ENCODE measurements at places on chromosomes 3 and 15. TPM values are rescaled to one million over a fixed set of nuclear protein-coding genes. Genes with fewer than 3 reads are reported as not detected.

CD200R1 gene
- not detected for total RNA-seq

FAM162A gene
- total RNA-seq = 25.8 TPM

TMA7 gene
- 221 TPM for total RNA-seq

STRIT1 gene
- total RNA-seq = not detected

ADAMTSL3 gene
- 0.05 TPM for total RNA-seq

DPPA2 gene
- not detected for total RNA-seq

IL17RD gene
- total RNA-seq = 0.73 TPM

TM4SF4 gene
- total RNA-seq = 0.47 TPM

- DNase-seq = no peak
Observed at GRCh38 chr15:78069052-78069414, 8.5 kb downstream of the TBC1D2B start.

DNA sequence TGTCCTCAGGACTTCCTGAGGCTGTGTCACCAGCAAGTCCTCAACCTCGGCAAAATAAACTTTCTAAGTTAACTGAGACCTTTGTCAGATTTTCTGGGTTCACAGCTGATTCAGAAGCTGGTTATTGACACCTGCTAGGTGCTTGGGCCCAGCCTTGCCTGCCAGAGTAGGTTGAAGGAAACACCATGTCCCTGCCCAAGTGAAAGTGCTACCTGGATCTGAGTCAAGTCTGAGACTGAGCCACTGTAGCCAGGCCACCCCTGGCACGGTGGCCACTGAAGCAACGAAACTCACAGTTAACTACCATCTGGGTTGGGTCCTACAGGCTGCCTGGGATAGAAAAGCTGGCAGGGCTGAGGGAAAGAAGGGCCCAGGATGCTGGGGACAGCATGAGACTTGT is 8.2 kb downstream of the HYAL2 start:
- DNase-seq = no peak

DNA sequence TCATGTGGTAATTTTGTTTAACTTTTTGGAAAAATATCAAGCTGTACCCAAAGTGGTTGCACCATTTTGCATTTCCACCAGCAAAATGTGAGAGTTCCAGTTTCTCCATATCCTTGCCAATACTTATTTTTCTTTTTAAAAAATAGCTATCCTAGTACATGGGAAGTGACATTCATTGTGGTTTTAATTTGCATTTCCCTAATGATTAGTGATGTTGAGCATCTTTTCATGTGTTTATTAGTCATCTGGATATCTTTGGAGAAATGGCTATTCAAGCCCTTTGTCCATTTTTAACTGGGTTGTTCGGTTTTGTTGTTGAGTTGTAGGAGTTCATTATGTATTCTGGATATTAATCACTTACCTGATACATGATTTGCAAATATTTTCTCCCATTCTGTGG is 19.5 kb upstream of the TRANK1 start:
- DNase-seq = no peak

DNA sequence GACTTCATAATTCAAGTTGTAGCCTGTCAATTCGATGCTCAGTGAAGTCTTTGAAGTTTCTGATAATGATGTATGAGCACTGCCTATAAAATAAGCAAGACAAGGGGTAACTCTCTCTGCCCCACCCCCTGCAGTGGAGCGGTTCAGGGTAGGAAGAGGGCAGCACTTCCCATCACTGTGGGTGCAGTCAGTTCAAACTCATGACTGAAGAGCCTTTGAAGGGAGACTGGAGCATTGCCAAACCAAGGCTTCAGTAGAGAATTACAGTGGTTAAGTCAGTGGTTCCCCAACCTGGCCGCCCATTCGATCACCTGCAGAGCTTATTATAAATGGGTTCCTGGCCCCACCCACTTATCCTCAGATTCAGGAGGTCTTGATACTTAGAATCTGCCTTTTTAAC is 190.6 kb downstream of the SHQ1 start:
- DNase-seq = peak; percentile 62

GRCh38 chr3:63807961-63808565 is 11.0 kb upstream of the C3orf49 start:
- no peak for DNase-seq

DNA sequence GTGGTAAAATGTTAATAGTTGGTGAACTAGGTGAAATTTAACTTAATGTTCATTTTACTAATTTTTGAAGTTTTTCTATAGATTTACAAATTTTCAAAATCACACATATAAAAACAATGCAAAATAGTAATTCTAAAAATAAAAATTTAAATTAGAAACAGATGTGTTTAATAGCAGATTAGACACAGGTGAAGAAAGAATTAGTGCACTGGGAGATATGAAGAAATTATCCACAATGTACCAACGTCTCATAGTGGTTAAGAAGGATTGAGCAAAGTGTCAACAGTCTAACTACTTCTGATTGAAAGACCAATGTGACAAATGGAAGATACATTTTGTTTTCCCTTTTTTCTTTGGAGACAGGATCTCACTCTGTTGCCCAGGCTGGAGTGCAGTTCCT is 26.5 kb downstream of the SPG11 start:
- DNase-seq = no peak

GRCh38 chr3:127423856-127424765 is 136.3 kb upstream of the PRR20G start:
- DNase-seq = no peak

DNA sequence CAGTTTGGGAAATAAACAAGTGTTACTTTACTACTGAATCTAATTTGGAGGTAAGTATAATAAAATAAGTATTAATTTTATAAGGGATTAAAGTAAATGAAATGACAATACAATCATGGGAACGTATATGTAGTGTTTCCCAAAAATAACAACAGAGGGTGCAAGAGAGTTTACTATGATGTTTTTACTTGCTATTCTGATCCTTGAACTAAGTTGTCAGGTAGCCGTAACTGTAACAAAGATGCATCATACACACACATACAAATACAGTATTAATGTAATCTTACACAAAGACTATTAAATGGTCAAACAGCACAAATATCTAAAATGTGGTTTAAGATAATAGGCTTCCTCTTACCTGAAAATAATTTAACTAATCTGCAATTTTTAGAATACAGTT is 311.4 kb downstream of the TBC1D5 start:
- DNase-seq = peak; percentile 36

GRCh38 chr15:26773917-26774316 is 1.1 kb upstream of the GABRB3 start:
- DNase-seq = no peak

- no peak for DNase-seq
Observed at GRCh38 chr15:25088261-25088790, 133.5 kb downstream of the SNRPN start.

DNA sequence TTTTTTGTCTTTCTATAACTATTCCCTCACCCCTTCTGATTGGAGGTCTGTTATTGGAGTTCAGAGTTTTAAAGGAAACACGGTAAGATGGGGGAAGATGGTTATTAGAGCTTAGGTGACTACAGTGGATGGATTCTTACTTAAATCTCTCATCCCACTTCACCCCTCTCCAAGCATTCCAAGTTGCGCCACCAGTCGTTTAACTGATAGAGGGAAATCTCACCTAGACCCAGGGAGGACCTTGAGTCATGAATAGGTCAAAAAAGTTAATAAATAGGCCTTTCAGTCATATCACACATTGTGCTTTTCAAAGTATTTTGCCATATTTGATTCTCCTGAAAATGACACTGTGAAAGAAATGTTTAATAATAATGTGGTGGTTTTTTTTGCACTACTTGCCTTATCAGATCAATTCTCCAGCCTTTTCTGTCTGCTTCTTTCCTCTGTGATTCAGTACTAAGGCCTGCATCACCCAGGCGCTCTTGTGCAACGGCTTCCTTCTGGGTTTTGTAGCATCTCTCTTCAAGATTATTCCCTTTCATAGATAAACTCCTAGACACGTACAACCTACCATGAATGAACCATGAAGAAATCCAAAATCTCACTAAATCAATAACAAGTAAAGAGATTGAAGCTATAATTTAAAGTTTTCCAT is 100.4 kb upstream of the TGFBR2 start:
- no peak for DNase-seq

GRCh38 chr3:52490939-52491526 is 4.1 kb upstream of the STAB1 start:
- DNase-seq = no peak

GRCh38 chr3:37736624-37737023 is 125.1 kb upstream of the CTDSPL start:
- DNase-seq = no peak

DNA sequence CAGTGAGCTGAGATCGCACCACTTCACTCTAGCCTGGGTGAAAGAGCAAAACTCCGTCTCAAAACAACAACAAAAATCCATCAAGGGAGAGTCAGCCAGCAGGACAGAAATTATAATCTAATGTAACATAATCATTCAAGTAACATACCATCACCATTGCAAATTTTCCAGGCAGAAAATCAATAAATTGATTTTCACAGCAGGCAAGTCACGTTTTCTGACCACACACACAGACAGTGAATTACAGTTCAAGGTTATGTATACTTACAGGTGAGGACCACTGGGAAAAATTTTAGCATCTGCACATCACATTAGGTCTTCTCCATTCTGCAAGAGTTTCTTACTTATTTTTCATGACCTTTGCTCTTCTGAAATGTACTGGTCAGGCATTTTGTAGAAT is 29.9 kb upstream of the NPAP1 start:
- no peak for DNase-seq

- DNase-seq = peak; percentile 58
Observed at GRCh38 chr15:71136159-71136783, 21.0 kb downstream of the THSD4 start.

DNA sequence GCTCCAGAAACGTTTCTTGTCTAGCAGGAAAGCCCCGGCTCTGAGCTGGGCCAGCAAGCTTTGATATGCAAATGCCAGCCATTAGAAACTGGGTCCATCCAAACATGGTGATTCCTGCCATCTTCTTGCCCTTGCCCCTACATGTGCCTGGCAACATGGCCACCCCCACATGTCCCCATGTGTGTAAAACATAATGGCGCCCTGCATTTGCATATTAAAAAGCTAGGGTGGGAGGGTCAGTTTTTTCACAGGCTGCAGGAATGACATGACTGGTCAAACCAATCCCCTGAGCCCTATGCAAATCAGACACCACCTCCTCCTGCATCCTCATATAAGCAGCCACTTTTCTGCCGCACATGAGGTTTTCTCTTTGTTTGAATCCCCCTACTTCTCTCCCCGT is 21.2 kb downstream of the GPR156 start:
- DNase-seq = no peak

- no peak for DNase-seq
Observed at GRCh38 chr3:101156787-101157345, 163.5 kb downstream of the IMPG2 start.

DNA sequence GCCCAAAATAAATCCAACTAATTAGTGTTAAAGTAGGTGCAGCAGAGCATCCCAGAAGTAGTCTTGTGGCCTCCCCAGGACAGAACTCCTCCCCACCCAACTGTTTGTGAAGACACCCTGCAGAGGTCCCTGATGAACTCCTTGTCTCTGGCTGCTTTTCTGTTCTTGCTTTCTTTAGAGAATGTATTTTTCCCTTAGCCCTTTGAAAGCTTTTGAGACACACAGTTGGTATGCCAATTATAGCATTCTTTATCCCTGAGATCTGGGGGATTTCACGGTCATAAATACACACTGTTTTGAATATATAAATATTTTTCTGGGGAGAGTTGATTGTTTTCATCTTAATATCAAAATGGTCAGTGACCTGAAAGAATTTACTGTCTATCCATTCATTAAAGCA is 9.8 kb downstream of the TFG start:
- DNase-seq = no peak

DNA sequence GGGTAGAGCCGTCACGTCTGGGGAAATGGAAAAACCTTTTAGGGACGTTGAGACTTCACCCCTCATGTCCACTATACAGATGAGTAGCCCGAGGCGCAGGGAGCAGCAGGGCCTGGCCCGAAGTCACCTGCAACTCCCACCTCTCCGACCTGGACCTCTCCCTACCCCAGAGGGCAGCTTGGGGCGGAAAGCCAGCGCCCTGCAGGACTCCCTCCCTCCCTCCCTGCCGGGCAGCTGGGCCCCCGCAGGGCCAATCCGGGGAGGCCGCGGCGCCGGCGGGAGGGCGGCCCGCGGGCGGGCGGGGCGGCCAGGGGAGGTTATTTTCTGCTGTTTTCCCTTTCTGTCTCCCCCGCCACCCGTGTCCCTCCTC is 2.0 kb downstream of the WNT7A start:
- no peak for DNase-seq

DNA sequence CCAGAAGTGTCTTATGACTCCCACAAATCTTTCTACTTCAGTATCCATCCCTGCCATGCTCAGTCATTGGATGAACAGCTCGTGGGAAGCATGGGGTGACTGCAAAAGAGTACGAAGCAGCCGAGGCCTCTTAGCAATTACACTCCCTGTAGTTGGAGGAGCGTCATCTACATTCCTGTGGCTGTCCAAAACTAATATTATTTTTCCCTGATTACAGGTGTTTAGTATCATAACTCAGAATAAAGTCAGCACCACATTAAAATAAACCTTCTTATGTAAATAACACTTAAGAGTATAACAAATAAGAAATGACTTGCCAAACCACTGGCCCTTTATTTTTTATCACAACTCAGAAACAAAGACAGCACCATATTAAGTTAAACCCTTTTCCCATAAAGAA is 141.5 kb downstream of the PLOD2 start:
- peak; percentile 6 for DNase-seq

GRCh38 chr15:84016371-84016770 is 219.2 kb upstream of the GOLGA6L4 start:
- no peak for DNase-seq

GRCh38 chr3:22731901-22732300 is 471.2 kb upstream of the UBE2E2 start:
- DNase-seq = no peak

GRCh38 chr3:64441861-64442260 is 216.6 kb upstream of the PRICKLE2 start:
- DNase-seq = no peak

- peak; percentile 39 for DNase-seq
Observed at GRCh38 chr3:186298876-186299275, 63.2 kb downstream of the DGKG start.

- peak; percentile 66 for DNase-seq
Observed at GRCh38 chr3:55205990-55206389, 278.1 kb upstream of the LRTM1 start.

- peak; percentile 63 for DNase-seq
Observed at GRCh38 chr3:195080571-195081151, 190.3 kb downstream of the XXYLT1 start.

DNA sequence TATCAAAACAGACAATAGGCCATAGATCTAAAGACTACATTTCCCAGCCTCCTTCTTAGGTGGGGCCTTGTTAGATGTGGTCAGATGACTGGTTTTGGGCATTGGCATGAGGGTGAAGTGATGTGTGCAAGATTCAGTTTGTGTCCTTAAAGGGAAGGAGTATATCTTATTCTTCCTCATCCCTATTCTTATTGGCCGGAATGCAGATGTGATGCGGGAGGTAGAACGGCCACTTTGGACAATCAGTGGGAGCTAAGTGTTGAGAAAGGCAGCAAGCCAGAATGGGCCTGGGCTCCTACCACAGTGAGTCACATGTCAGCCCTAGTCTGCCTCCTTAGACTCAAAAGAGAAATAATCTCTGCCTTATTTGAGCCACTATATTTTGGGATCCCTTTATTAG is 89.8 kb upstream of the MEX3B start:
- DNase-seq = peak; percentile 49

Data from myocyte (in vitro differentiated cells).